ENCODE measurements at places on chromosomes 2 and 18.

DNA sequence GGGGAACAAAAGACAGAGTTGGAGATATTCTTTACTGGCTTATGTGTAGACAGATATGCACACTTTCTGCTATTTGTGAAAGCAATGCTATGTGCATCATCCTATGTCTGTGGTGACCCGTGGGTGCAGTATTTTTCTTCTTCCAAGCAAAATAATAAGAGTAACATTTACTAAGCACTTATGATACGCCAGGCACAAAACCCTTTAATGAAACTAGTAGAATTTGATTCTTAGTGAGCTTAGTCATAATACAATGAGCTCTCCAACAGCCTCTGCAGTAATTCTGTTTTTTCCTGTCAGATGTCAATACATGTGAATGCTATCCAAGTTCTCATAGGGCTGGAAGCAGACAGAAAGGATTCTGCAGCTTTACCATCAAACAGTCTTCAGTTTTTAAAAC, 130.6 kb downstream of the RAD51AP2 start:
- peak; percentile 9 for DNase-seq

DNA sequence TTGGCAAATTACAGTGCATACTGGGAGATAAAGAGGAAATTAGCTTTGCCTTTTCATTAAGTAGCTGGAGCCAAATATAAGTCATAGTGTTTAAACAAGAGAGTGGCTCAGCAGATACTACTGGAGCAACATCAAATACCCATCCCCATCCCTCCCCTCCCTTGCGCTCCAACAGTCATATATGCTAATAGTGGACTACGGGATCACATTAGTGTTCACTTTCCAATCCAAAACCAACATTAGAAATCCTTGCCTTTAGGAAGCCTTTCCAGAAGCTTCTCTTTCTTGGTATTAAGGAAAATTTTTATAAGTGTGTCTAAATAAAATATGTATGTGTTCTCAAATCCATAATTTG, 1669.3 kb downstream of the SUCLG1 start:
- no peak for DNase-seq

- DNase-seq: peak; percentile 46
Observed at GRCh38 chr2:226184940-226185615, 614.5 kb downstream of the IRS1 start.

- no peak for DNase-seq
Observed at GRCh38 chr2:8239531-8240088, 442.2 kb upstream of the ID2 start.

GRCh38 chr2:32067549-32067948, 4.2 kb downstream of the SPAST start:
- no peak for DNase-seq

DNA sequence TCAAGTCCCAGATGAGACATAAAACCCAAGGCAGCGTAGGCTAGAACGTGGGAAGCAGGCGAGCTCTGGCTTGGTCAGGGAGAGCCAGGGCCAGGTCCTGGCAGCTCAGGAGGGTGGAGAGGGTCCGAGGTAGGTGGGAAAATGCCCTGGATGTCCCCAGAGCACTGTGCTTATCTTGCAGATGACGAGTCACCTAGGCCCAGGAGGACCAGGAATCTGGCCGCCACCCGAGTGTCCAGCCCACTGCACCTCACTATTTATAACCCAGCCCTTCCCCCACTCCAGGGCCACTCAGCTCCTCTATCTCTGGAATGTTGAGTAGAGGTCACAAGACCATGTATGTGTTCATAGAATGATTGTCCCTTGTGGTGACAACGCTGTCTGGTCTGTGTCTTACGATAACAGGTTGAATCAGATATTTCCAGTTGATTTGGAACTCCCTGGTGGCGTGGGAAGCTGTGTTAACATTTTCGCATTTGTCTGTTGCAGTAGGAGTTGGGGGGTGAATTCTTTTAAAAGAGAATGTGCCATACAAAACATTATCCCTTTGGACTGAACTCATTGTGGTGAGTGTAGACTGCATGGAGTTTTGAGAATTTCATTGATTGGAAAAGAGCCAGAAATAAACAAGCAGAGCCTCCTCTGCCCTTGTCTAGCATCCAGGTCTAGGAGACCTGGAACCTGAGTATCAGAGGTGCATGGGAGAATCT, 47.5 kb downstream of the EMILIN2 start:
- DNase-seq: no peak

DNA sequence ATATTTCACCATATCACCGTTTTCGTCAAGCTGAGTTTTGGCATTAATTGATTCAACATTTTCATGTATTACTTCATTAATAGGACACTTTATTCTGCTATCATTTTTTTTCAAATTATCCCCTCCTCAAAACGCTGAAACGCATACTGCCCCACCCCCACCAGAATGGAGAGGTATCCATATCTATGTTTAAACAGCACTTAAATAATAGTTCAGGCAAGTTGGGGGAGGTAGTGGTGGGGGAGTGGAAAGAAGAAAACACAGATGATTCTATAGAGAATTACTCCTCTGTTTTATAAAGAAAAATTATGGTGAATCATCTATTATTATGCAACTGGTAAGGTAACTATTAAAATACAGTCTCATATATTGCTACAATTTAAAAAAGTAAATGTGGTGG, 314.4 kb upstream of the ZEB2 start:
- peak; percentile 23 for DNase-seq

GRCh38 chr2:197311421-197312033, 947 bp upstream of the ANKRD44 start:
- peak; percentile 46 for DNase-seq

DNA sequence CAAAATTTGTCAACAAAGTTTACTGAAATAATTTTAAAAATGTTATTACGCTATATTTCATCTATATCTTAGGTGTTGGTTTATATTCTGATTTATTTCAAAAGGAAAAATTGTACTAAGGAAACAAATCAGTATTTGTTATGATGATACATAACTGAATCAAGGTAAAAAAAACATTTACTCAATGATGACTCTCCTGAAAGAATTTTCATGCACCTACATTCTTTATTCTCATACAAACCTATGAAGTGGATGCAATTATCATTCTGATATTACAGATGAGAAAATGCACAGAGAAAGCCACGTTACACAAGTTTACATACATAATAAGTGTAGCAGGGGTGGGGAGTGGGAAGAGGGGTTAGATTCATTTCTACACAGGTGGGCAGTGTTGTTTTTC, 422.4 kb downstream of the DSEL start:
- DNase-seq: no peak

All from GM23248 (cell line).